ENCODE measurements at places on chromosomes 12 and 14.

GRCh38 chr12:117447665-117448366 is 86.4 kb upstream of the NOS1 start:
- DNase-seq: no peak

- no peak for DNase-seq
These were observed 13.5 kb downstream of the NCOR2 start for GRCh38 chr12:124553862-124554428.

- peak; percentile 64 for DNase-seq
These were observed 1.7 kb upstream of the DUSP6 start for GRCh38 chr12:89353823-89354611.

DNA sequence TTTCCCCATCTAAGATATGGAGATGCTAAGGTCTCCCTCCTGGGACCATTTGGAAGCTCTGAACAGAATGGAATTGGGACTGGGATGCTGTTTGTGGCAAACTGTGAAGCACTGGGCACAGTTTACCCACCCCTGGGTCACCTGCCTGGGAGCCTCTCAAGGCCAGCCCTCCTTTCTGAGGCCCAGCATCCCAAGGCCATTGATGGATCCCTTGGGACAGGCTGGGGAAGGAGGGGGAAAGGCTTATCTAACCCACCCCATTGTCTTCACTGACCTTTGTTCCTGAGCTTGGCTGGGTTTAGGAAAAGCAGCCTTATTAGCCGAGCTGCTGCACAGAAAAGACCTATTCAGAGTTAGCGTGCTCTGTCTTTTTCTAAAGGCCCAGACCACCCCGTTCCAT is 5.2 kb downstream of the CCDC85C start:
- DNase-seq: no peak

DNA sequence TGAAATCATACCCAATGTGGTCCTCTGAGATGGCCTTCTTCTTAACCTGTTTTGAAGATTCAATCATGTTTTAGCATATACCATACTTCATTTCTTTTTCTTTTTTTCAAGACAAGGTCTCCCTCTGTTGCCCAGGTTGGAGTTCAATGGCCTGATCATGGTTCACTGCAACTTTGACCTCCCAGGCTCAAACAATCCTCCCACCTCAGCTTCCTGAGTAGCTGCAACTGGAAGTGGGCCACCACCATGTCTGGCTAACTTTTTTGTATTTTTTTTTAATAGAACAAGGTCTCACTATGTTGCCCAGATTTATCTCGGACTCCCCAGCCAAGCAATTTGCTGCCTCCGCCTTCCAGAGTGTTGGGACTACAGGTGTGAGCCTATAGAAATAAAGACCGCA is 30.4 kb downstream of the SOAT2 start:
- no peak for DNase-seq

DNA sequence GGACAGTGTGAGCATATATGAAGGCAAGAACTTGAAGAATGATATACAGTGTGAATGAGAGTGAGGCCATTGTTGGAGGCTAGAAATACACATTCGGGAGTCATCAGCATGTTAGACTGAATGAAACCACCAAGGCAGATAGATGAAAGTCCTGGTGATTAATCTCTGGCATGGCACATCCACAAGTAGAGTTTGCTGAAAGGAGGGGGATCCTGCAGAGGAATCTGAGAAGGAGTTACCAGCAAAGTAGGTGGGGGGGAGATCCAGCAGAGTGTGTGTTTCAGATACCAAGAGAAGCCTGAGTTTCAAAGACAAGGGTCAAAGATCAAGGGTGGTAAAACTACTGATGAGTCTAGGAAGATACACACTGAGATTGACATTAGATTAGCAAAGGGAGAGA is 426.7 kb upstream of the DCN start:
- no peak for DNase-seq

GRCh38 chr12:104285740-104286515 is 17.6 kb upstream of the EID3 start:
- DNase-seq: peak; percentile 38

DNA sequence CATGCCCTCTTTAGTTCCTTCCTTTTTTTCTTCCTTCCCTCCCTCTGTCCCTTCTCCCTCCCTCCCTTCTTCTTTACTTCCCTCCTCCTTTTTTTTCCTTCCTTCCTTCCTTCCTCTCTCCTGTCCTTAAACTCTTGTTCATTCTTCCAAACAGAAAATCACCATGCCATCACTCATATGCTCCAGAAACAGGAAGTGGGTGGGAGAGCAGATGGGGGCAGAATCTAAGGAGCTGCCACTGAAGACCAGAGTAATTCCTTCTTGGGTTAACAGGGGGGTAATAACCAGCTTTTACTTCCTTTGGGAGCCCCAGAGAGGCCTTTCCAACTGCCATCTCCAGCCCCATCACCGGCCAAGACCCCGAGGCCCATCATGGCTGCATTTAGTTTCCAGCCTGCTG is 51.2 kb downstream of the SVOP start:
- no peak for DNase-seq

DNA sequence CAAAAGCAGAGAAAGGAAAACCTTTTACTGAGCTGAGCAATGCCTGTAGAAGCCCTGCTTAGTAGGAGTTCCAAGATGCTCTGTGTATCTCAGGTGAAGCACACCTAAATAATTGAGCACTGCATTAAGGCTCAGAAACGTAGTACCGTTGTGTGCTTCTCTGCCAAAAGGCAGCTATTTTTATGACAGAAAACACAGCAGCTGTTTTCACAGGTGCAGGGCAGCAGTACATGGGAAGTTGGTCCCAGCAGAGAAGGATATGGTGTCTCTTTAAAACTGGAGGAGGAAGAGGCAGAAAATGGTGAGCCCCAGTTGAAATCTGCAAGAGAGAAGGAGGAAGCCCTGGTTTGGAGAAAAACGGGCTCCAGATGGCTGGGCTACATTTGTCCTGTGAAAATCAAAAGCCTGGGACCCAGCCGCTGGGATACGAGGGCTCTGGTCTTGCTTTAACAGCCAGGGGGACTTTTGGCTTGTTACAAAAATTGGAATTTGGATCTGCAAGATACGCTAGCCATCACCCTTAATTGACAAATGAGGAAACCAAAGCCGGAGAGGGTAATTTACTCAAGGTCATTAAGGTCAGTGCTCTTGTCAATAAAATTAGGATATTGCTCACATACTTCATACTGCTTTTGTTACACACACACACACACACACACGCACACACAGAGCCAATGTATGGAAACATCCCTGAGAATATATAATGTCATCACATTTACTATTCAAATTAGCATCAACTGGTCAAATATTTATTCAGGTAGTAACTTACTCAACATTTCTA is 27.3 kb downstream of the SPRING1 start:
- no peak for DNase-seq

- no peak for DNase-seq
These were observed 117.9 kb upstream of the MAP1LC3B2 start for GRCh38 chr12:116441292-116441691.

DNA sequence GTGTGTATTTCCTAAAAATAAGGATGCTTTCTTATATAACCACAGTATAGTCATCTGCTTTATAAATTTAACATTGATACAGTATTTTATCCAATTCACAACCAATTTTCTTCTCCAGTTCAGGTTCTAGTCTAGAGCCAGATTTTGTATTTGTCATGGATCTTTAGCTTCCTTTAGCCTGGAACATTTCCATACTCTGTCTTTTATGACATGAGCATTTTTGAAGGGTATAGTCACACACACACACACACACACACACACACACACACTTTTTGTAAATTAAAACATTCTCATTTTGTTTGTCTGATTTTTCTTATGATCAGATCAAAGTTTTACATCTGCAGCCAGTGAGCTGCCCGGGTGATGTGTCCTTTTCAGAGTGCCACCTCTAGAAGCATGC is 25.4 kb downstream of the CGRRF1 start:
- DNase-seq: peak; percentile 28

- DNase-seq: no peak
These were observed 11.3 kb downstream of the KMT5A start for GRCh38 chr12:123395236-123395635.

GRCh38 chr14:96368534-96368933 is 5.2 kb downstream of the GSKIP start:
- DNase-seq: no peak

GRCh38 chr12:116955382-116956021 is 44.8 kb downstream of the FBXW8 start:
- peak; percentile 37 for DNase-seq

DNA sequence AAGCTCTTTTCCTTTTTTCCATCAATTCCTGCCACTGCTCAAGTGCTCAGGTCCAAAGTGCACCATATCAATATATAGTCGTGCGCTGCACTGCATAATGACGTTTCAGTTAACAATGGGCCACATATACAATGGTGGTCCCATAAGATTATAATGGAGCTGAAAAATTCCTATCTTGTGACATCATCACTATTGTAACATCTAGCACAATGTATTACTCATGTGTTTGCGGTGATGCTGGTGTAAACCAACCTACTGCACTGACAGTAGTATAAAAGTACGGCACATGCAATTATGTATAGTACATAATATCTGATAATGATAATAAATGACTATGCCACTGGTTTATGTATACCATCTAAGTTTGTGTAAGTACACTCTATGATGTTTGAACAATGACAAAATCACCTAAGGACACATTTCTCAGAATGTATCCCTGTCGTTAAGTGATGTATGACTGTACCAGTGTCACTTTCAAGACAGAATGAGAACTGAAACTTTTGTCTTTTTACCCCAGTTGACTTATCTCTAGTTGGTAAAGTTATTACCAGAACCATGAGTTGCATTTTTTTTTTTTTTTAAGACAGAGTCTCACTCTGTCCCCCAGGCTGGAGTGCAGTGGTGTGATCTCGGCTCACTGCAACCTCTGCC is 53.7 kb upstream of the INSM2 start:
- no peak for DNase-seq

GRCh38 chr12:116266168-116266601 is 11.3 kb downstream of the MED13L start:
- peak; percentile 25 for DNase-seq

DNA sequence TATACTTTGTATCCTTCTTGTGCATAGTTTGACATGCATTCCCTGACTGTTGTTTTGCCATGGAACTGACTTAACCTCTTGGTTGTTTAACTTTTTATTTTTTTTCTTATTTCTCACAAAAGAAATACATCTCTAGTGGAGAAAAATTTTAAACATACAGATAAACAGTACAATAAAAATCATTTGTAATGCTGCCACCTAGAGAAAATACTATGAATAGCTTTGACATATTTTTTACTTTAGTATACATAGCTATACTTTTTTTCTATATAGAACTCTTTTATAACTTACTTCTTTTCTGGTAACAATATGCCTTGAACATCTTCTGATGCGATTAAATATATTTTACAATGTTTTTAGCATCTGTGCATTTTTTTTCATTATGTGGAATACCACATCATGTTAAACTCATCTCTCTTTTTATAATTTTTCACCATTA is 184.5 kb downstream of the AKAP6 start:
- DNase-seq: peak; percentile 44

DNA sequence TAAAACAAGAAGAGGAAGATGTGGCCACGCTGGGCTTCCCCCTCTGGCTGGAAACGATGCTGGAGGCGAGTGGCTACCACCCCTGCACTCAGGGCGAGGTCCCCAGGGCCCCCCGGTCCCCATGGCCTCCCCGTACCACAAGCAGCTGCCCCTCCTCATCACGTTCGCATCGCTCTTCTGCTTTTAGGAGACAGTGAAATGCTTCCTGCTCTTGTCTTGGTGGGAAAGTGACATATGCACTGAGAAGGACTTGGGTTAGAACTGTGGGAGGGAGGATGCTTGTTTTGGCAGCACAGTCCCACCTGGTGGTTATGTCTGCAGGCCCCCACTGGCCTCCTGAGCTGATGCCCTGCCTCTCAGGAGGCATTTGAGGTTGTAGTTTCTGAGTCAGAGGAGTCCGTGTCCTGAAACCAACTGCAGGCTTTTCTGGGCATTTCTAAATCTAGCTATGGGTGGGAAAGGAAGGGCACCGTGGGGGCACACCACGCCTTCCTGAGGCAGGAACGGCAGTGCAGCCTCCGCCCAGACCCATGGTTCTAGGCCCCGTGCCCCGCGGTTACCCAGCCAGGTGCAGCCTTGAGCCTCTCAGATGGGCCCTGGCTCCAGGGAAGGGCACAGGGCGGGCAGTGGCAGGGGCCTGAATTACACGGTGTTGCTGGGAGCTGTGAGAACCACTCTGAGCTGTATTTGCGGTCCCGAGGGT is 139.3 kb downstream of the ADGRD1 start:
- no peak for DNase-seq

GRCh38 chr12:39375206-39375808 is 67.6 kb downstream of the KIF21A start:
- no peak for DNase-seq

- no peak for DNase-seq
These were observed 309.4 kb downstream of the BTG1 start for GRCh38 chr12:91836264-91836663.

- no peak for DNase-seq
These were observed 325.8 kb downstream of the RPL10L start for GRCh38 chr14:46325777-46326176.

DNA sequence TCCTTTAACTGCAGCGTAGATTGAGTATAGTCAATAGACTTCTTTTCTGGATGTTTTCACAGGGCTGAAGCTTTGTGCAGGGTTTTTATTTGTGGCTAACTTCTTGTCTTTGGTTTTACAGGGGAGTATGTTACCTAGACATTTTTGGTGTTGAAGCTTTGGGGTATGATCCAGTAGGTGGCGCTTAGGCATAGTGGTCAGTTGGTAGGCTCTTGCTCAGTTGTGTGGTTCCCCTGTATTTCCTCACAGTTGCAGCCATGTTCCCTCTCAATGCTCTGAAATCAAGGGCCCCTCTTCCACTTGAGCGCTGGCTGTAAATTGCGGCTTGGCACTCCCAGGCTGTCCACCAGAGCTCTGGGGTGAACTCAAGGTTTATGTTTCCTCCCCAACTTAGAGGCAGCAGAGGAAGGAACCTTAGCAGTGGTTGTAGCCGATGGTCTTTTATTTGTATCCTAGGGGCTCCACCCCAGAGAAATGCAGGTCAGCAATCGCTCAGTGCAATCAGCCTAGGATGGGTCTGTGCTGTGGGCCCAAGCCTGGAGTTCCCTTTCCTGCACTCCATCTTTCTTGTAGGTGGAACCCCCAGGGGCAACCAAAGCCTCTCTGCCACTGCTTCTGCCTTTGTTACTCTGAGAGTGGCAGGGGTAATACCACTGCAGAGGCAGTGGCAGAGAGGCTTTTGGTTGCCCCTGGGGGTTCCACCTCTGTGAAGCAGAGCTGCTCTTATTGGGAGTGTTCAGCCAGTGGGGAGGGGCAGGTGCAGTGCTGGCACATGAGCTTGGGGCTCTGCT is 55.1 kb downstream of the CMAS start:
- peak; percentile 78 for DNase-seq

- DNase-seq: no peak
These were observed 102.9 kb downstream of the ADCK1 start for GRCh38 chr14:77902811-77903210.

DNA sequence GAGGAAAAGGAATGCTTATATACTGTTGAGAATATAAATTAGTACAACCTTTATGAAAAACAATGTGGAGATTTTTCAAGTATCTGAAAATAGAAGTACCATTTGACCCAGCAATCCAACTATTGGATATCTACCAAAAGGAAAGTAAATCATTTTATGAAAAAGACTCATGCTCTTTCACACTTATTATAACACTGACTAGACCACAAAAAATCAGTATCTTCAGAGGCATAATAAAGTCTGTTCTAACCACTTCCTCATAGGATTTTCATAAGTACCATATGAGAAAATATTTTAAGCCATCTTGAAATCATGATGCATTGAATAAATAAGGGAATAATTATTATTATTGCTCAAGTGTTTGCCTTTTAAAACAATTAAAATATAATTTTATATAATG is 90.8 kb downstream of the SLCO1B1 start:
- no peak for DNase-seq
